Activated CD8-positive, alpha-beta memory T cell treated with anti-CD3 and anti-CD28 coated beads for 4 hours (primary cell): ENCODE measurements at places on chromosomes 6 and 20.

DNA sequence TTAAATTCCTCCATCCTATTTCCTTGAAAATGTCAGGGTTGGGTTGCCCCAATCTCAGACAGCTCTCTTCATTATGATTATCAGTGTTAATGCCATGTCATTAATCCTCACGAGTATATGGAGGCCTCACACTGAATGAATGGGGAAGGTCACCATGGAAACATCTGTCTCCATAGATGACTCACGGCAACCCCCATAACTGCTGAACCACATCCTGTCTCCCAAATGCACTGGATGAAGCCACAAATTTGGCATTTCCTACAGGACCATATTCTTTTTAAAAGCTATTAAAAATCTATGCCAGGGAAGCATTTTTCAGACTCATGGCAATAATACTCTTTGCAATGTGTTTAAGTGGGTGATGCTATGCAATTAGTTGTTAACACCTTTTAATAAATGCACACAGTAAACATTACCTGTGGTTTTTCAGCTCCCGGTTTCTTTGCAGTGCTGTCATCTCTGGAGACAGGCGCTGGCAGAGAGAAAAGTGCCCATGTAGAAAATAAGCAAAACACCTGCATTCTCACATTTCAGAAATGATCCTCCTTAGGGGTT is 80.1 kb upstream of the PTPRK start:
- DNase-seq, result no peak

DNA sequence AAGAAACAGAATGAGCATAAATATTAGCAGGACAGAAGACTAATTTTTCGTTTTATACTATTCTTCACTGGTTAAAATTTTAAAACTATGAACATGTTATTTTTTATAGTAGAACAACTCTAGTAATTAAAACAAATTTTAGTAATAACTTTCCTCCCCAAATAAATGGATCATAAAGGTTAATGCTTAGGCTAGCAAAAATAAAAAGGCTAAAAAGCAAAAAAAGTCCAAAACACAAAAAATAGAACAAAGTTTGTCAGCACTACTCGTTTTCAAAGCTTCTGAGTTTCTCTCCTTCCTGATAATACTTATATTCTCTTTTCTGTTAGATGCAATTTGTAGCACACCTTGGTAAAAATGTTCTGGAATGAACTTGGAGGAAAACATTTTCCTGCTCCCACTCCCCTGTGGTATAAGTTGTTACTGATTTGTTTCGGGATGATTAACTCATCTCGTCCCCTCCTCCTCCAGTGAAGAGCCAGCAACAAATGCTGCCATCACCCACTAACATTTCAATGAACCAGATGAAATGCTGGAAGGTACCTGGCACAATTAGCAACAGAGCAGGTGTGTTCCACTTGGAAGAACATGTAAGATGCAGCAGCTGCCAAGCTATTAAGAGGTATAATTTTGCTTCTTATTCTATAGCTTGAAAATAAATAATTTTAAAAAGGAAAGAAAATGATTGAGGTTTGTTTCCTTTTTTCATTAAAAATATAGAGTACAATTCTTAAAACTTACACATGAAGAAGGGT is 130.5 kb downstream of the MYB start:
- DNase-seq, result no peak

GRCh38 chr6:145891126-145891525 is 73.0 kb downstream of the SHPRH start:
- no peak for DNase-seq

DNA sequence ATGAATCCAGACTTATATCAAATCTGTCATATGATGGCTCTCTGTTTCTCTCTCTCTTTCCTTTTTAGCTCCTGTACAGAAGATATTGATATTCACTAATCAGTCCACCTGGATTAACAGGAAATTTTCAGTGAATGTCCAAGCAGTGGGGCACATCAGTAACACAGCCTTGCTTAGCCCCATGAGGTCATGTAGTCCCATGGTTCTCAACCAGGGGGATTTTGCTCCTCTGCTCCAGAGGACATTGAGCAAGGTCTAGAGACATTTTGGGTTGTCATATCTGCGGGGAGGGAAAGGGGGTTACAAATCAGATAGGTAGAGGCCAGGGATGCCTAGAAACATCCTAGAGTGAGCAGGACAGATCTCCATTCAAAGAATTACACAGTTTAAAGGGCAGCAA is 810 bp downstream of the GSTA1 start:
- DNase-seq, result no peak

- no peak for DNase-seq
These were observed 1.3 kb upstream of the FOXC1 start for GRCh38 chr6:1608222-1609040.

GRCh38 chr6:13470238-13471140 is 16.9 kb downstream of the GFOD1 start:
- no peak for DNase-seq

GRCh38 chr6:65448866-65449265 is 258.2 kb downstream of the EYS start:
- DNase-seq, result no peak

DNA sequence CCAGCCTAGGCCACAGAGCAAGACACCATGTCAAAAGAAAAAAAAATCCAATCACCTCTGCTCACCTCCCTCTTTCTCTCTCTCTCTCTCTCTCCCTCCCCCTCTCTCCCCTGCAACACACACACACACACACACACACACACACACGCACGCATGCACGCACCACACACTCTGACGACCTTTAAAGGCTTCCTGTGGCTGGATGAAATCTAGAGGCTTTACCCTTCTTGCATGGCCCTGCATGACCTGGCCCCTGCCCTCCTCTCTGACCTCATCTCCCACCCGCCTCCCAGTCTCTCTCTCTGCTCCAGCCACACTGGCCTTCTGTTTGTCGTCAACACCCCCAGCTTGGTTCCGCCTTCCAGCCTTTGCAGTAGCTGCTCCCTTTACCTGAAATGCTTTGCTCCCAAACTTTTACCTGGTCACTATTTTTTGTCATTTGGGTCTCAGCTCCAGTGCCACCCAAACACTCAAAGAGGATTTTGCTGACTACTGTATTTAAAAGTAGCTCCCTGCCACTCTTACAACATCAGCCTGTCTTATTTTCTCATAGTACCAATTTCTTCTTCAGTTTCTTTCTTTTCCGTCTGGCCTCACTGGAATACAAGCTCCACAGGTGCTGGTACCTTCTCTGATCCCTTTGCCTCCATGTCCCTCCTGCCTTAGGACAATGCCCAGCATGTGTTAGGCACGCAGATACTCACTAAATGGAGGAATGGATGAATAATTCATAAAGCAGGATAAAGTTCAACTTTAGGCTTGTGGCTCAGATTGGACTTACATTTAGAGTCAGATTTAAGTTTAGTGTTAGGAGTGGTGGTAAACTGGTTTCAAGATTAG is 4.3 kb upstream of the LTA start:
- DNase-seq, result no peak

GRCh38 chr6:38943964-38944363 is 104.6 kb upstream of the GLP1R start:
- DNase-seq, result no peak

- no peak for DNase-seq
These were observed 90.2 kb downstream of the TMEM242 start for GRCh38 chr6:157233156-157233555.

DNA sequence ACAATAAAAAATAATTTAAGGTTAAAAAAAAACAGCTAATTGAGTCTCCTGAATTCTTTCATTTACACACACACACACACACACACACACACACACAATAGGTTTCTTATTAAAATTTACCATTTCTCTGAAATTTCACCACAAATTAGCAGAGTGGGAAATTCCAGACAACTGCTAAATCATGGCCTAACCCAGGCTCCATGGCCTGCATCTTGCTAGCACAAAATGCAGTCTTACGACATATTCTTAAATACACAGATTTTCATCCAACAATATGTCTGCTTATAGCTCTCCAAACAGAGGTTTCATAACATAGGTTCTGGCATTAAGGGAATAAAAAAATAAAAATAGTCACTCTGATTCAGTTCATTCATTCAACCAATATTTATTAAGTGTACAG is 46.9 kb downstream of the SOD2 start:
- no peak for DNase-seq

- no peak for DNase-seq
These were observed 77.3 kb downstream of the EPHA7 start for GRCh38 chr6:93341900-93342613.

GRCh38 chr6:119484598-119484997 is 135.0 kb upstream of the MAN1A1 start:
- no peak for DNase-seq

DNA sequence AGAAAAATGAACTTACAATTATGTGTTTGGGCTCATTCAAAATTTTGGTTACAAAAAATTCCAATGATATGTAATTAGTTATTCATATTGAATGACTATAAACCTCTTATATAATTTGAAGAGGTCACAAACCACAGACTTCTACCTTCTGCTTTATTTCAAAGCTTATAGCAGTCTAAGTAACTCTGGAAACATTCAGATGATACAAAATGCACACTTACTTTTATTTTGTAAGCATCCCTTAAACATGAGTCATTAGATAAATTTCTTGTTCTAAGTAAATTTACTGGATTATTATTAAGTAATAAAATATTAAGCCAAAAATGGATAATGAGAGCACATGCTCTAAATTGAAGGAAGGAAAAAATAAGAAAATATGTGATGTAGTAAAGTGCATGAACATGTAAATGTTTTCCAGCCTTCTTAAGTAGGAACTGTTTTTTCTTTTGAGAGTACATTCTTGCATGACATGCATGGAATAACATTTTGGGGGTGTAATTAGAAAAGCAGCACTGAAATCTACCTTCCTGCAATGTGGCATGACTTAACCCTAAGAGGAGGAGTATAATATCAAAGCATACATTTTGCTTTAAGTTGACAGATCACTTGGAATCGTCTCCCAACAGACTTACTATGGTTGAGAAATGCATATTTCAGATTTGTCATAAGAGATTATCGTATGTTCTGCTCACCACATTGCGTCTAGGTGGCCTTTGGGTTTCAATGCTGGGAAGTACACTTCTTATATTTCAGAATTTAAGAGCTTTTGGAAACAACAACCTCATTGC is 372.7 kb upstream of the HSF2 start:
- no peak for DNase-seq

DNA sequence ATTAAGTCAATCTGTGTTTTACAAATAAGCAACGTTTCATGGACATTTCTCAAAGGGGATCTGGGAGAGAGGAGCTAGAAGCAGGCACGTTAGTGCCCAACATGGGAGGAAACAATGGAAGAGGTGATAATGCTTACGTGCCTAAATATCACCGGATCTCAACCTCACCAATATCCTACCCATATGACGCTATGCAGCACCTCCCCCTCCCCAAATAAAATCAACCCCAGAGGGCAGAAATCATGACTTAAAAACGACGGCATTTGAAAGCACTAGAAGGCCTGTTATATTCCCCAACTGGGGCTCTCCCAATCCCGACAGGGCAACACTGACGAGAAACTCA is 425 bp downstream of the HBS1L start:
- no peak for DNase-seq

DNA sequence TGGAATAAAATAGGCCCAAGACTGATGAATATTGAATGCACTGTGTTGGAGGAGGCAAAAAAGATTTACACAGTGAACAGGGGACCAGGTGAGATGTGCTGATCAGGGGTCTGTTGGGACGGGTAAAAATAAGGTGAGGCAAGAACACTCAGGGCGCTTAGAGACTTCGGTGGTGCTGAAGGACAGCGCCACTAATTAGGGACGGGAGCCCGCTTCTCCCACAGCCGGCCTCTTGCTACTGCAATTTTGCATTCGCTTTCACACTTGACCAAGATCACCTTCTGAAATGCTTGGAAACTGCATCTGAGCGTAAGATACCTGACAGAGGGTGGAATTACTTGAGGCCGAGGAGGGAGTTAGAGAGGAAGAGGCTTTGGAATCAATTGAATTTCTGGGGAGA is 7.3 kb downstream of the TFAP2D start:
- DNase-seq, result no peak

DNA sequence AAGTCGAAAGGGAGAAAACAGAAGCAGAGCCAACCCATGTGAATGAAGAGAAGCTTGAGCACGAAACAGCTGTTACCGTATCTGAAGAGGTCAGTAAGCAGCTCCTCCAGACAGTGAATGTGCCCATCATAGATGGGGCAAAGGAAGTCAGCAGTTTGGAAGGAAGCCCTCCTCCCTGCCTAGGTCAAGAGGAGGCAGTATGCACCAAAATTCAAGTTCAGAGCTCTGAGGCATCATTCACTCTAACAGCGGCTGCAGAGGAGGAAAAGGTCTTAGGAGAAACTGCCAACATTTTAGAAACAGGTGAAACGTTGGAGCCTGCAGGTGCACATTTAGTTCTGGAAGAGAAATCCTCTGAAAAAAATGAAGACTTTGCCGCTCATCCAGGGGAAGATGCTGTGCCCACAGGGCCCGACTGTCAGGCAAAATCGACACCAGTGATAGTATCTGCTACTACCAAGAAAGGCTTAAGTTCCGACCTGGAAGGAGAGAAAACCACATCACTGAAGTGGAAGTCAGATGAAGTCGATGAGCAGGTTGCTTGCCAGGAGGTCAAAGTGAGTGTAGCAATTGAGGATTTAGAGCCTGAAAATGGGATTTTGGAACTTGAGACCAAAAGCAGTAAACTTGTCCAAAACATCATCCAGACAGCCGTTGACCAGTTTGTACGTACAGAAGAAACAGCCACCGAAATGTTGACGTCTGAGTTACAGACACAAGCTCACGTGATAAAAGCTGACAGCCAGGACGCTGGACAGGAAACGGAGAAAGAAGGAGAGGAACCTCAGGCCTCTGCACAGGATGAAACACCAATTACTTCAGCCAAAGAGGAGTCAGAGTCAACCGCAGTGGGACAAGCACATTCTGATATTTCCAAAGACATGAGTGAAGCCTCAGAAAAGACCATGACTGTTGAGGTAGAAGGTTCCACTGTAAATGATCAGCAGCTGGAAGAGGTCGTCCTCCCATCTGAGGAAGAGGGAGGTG is 38.7 kb downstream of the ZBTB2 start:
- DNase-seq, result no peak

DNA sequence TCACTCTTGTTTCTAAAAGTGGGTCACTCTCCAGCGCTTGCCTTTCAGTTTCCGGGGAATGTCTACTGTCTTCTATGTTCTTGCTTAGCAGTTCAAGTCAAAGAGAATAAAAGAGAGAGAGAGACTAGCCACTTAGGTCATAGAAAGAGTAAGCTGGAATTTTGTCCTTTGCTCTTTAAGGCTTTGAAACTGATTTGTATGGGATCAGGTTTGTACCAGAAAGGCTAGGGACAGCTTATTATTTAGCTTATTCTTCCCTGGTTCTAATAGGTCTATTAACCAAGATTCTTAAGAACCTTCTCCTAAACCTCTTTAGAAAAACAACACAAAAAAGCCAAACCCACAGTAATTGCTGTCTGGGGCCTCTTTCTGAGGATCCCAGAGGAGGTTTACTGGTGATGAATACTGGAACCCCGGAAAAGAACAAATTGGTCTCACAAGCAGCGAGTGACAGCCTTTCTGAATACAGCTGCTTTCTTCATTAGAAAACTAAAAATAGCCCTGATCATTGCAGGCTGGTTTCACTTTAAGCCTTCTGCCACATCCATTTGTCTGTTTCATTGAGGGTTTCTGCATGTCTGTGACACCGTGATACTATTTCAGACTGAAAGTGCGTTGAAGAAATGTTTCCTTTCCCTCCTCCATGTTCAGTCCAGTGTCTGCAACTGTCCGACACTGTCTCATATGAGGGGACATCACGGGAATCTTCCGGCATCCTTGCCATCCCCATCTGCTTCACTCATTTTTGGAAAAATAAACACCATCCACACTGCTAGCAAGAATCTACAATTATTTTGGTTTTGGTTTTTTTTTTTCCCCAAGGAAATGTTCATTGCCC is 75.1 kb upstream of the ATXN1 start:
- DNase-seq, result no peak

GRCh38 chr6:36116943-36117342 is 13.4 kb upstream of the MAPK13 start:
- DNase-seq, result no peak

GRCh38 chr6:154653853-154654252 is 79.4 kb upstream of the SCAF8 start:
- DNase-seq, result no peak
